ENCODE measurements at places on chromosomes 2 and 18. TPM values are rescaled to one million over a fixed set of nuclear protein-coding genes. Genes with fewer than 3 reads are reported as not detected.
A peak's percentile ranks its signal among the peaks of the same experiment; 100 is the strongest.

DNA sequence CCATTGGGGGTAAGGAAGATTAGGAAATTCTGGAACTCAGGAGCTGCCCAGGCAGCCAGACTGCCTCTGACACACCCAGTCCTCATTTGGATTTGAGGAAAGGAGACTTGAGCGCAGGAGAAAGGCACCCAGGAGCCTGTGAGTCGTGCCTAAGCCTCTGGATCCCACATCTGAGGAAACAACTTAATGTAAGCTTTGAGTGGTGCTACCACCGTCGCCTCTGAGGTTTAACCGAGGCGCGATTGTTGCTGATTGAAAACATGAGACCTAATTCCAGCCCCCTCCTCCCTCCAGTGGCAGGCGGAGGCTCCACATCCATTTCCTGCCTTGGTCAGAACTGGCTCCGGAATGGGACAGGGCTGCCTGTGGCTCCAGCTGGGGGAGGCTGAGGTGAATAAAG lies 176.7 kb upstream of the PKDCC start:
- DNase-seq: no peak

- no peak for DNase-seq
Observed at GRCh38 chr2:230634146-230634545, 78.5 kb upstream of the CAB39 start.

GRCh38 chr18:22606563-22607283 lies 189.0 kb upstream of the CTAGE1 start:
- no peak for DNase-seq

DNA sequence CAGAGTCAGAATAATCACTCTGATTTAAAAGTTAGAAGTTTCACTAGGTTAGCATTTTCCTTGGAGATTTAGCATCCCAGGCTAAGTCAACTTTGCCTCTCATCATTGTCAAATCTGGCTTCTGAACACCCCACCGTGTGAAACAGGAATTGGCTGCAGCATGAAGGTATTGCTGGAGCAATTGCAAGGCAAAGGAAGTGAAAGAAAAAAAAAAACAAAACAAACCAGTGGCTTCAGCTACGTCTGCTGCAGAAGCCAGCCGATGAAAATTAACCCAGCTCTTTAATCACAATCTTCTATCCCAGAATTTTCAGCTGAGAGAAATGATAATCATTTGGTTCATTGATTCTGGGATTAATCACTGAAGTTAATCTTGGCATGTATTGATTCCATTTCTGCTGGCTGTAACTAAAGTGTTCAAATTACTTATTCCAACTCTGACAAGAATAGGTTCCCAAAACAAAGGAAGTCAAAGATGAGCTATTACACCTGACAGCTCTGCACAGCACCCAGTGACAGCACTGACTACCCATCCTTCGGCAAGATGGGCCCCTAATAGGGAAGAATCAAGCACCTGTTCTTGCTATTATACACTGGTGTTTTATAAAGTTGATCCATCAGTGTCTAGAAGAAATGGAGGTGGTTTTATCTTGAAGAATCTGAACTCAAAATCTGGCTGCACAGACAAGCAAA lies 42.7 kb upstream of the REG3G start:
- no peak for DNase-seq

DNA sequence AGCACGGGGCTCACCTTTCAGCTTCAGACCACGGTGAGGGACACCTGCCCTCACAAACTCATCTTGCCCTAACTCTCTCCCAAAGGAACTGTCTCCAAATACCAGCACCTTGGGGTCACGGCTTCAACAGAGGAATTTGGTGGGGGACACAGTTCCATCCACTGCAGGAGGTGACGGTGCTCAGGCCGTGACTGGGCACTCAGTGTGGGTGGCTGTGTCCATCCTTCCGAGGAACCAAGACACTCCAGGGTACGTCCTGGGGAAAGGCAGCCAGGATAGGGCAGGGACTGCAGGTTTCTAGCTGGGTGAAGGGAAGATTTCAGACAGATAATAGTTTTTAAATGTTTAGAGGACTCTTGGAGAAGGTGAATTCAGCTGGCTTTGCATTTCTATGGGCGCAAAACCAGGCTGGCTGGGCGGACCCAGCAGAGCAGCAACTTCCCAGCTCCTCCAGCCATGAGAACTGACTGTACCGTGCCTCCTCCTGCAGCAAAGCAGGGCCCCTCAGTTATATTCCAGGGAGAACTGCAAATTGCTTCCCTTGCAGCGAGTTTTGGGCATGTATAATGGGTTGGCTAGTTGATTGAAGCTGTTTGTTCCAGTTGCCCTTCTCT lies 23.9 kb upstream of the ALLC start:
- no peak for DNase-seq

DNA sequence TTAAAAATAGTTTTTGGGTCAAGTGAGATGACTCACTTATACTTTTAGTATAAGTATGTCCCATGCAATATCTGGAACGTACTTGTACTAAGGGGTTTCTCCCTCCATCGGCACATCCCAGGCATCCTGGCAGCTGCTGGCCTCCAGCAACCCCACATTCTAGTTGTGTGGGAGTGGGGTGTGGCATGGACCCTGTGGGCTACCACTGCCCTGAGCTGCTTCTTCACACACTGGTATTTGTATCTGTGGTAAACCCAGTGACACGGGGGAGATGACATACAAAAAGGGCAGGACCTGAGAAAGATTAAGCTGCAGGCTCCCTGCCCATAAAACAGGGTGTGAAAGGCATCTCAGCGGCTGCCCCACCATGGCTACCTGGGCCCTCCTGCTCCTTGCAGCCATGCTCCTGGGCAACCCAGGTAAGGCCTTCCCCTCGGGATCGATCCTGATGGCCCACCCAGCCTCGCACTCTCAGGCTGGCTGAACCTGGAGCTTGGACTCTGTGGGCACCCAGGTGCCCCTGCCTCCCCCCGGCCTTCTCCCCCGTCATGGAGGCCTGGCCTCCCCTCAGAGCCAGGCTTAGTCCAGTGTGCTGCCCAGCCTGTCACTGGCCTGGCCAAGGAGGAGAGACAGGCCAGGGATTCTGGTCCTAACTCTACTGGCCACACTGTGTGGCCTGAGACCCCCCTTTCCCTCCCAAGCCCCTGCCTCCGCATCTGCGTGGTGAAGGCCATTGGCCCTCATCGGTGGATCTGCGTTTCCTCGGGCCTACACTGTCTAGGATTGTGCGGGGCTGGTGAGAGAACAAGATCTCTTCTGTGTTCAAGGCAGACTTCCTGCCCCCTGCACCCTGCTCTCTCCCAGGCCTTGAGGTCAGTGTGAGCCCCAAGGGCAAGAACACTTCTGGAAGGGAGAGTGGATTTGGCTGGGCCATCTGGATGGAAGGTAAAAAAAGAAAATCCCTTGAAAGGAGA lies at the start of gene GNLY:
Gene GNLY (plus strand): TSS at position 307 of the 974 bp plus-strand sequence. CDS start 61 bp downstream, at position 368.
- DNase-seq: no peak

DNA sequence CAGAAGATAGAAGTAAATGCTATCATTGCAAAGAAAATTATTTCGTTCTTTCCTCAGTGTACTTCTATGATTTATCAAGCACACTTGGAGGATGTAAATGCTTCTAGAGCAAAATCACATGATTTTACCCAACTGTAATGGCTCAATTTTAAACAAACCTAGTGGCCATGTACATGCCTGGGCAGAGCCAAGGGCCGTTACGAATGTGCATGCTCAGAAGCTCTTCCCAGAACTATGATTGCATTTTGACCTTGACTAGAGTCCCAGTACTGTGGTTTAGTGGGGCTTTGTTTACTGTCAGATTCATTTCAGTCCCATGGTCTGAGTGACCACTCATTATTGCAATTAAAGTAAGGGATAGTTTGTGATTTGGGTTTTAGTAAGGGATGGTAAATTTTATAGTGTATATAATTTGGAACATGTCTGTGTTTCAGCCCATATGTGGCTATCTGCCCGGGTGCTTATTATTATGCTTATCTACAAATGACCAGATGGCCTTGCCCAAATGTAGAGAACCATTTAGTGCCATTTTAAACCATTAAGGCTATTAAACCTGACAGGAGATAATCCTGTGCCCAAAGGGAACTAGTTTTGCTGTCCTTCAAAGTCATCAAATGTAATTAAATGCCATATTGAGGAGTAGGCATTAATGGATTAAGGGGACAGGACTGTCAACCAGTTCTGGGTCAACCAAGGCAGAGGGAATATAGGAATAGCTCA lies 239.1 kb downstream of the ICOS start:
- no peak for DNase-seq

DNA sequence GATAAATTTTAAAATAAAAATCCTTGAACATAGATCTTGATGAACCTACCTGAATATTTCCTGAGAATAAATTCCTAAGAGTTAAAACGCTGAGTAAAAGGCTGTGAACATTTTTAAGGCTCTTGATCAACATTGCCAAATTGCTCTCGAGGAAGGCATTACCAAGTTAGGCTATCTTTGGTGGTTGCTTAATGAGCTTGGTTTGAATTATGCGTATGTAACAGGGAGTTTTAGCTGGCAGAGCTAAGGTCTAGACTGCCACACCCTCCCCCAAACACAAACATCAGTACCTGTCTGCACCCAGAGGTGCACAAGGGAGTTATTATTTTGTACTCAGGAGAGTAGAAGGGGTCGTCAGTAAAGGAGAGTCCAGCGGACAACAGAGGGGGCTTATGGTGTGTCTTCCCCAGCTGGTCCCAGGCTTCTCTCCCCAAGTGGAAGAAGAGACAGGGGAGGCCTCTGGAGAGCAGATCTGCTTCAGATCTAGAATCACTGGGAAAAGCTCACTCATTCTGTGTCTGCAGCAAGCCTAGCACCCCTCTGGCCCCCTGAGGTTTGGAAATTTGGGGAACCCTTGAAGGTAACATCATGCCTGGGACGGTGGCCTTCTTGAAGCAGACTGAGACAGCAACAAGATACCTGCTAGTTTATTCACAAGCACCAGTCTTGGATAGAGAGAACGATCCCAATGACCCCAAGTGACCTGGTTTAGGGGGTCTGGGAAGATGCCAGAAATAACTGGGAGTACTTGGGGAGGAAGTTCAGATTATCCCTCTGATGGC lies 197.2 kb upstream of the ID2 start:
- DNase-seq: no peak

DNA sequence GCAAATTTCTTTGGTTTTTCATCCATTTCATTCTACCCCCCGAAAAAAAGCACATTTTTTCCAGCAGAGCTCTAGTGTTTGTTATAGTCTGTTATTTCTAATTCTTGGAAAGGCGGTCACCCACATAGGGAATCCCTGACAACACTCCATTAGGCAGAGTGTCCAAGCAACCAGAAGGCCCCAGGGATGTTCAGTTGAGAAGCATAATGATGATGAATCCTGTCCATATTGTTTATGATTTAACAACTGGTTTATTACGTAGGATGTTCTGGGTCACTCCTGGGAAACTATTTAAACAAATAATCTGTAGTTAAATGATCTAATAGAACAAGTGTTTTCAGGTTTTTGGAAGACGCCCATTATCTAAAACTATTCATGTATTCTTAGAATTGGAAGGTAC lies 388.7 kb downstream of the TNS1 start:
- DNase-seq: no peak

DNA sequence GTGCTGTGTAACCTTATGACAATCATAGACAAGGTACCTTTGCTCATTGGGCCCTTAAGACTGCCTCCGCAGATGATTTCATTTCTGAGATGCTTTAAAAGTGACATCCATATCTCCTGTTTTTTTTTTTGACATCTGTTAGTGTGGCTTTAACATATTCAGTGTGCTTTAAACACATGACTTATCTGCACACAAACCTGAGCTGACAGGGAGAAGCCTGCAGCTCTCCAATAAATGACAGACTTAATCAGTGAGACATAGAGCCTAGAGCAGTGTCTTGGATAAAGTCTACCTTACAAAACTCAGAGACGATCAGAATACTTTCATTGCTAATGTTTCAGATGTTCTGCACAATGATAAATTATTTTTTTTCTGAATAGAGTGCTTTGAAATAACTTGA lies 130.7 kb downstream of the UBE2E3 start:
- no peak for DNase-seq

DNA sequence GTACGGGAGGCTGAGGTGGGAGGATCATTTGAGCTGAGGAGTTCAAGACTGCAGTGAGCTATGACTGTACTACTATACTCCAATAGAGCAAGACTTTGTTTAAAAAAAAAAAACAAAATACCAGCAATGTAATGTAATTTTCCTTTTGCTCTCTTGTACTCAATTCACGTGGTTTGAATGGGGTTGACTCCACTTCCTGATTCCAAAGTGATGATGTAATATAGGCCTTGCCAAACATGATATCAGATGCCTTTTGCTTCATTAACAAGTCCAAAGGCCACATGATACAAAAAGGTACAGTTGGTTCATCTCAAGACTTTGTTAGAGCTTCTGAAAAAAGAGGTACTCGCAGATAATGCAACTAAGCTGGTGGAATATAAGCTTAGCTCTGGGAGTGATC lies 321.8 kb downstream of the ZEB2 start:
- no peak for DNase-seq

DNA sequence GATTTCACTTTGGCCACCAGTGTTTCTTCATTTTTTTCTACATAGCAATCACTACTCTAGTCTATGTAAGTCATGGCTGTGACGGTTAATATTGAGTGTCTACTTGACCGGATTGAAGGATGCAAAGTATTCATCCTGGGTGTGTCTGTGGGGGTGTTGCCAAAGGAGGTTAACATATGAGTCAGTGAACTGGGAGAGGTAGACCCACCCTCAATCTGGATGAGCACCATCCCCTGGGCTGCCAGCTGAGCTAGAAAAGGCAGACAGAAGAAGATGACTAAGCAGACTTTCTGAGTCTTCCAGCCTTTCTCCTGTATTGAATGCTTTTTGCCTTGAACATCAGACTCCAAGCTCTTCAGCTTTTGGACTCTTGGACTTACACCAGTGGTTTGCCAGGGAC lies 265.0 kb upstream of the SLC8A1 start:
- peak; percentile 13 for DNase-seq

DNA sequence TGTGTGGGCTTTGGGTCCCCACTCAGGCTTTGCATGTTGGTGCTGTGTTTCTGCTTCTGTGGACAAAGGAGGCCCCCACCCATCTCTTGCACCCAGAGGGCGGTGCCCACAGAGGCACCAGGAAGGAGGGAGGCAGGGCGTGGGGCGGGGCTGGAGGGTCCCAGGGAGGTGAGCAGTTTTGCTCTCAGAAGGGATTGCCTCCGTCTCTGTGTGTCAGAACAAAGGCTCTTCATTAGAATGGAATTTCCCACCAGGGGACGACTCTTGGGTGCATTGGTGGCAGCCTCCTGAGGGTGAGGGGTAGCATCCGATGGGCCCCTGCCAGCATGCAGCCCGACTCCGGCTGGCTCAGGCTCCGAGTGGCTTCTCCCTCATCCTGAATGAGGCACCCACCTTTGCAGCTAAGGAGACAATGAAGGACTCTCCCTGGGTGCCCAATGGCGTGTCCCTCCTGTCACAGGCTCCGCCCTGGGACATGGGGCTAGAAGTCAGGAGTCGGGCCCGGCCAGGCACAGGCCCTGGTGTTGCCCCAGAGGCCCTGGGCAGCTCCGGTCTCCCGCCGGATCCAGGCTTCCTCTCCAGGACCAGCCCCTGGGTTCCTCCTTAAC lies 7.0 kb upstream of the ERFE start:
- DNase-seq: no peak

GRCh38 chr18:49730951-49731391 lies 82.4 kb downstream of the ACAA2 start:
- no peak for DNase-seq

LYG2 gene
- polyA plus RNA-seq: not detected

CFAP221 gene
- polyA plus RNA-seq: not detected

KCNG2 gene
- 0.57 TPM for polyA plus RNA-seq

COLEC12 gene
- 10.9 TPM for polyA plus RNA-seq

UNC50 gene
- 44.8 TPM for polyA plus RNA-seq

All from AG04450 (cell line).